HS-5 (cell line): ENCODE measurements at places on chromosomes 4 and X.

DNA sequence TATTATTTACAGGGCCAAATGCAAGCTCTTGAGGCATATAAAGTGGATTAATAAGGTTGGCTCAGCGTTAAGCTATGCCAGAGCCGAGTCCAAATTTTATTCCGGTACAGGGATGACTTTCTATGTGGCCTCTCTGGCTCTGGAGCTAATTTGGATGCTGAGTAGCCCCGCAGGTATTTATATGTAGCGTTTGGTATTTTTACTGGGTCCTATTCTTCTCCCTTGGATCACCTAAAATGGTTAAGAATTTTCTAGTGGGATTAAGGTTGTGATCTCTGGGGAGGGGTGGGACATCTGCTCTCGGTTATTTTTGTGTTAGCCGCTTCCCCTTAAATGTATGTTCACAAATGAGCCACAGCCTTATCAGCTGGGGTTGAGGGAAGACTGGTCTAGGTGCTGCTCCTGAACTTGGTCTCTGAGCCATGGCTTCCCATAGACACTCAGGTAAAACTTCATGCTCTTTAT is 49.4 kb downstream of the FHL1 start:
- DNase-seq: no peak

GRCh38 chr4:5127556-5127955 is 76.3 kb downstream of the STK32B start:
- no peak for DNase-seq

DNA sequence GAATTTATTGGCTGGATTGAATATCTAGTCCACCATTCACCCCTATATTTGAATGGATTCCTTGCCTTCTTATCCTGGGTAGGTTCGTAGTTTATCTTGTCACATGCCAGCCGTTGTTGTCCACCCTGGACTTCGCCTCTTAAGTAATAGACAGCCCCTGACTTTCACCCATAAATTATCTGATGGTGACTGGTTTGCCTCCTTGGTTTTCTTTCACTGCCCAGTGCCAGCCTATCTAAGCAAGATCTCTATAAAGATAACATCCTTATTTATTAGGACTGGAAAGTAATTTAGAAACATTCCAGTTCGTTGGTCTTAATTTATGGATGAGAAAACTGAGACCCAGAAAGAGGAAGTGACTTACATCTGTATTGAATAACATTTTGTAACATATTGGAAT is 410.3 kb downstream of the RPA4 start:
- DNase-seq: no peak

DNA sequence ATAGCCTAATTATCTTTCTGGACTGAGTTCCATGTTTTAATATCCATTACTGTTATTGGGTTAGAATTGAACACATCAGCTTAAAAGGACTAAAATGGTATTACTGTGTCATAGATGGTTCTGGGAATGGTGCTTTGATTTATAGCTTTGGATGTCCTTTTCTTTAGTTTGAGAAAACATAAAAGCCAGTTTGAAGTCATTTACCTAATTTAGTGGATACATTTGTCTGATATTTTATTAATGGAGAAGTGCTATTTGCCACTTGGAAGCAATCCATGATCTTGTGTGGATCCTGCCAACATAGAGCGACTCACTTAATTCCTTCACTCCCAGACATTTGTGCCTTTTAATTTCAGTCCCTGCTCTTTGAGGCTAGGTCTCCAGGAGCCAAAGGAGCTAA is 212.4 kb upstream of the PACRGL start:
- DNase-seq: no peak

DNA sequence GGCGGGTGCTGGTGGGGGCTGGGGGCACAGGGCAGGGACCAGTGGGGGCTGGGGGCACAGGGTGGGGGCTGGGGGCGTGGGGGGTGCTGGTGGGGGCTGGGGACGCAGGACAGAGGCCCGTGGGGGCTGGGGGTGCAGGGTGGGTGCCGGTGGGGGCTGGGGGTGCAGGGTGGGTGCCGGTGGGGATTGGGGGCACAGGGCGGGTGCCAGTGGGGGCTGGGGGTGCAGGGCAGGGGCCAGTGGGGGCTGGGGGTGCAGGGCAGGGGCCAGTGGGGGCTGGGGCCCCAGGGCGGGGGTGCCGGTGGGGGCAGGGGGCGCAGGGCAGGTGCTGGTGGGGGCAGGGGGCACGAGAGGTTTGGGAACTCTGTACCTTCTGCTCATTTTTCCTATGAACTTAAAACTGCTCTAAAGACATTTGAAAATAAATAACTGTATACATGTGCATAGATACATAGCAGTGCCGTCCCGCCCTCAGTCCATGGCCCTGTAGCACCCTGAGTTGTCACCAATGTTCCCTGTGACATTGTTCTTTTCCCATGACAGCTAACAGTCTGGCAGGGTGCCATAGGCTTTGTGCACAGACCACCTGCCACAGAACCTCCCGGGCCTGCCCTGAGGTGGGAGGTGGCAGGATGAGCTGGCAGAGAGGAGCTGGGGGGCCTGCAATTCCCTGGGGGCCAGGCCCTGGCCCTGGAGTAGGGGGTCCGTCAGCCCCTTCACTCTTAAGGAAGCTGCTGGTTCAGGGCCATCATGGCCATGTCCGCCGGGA is 35.6 kb upstream of the ADRA2C start:
- no peak for DNase-seq

DNA sequence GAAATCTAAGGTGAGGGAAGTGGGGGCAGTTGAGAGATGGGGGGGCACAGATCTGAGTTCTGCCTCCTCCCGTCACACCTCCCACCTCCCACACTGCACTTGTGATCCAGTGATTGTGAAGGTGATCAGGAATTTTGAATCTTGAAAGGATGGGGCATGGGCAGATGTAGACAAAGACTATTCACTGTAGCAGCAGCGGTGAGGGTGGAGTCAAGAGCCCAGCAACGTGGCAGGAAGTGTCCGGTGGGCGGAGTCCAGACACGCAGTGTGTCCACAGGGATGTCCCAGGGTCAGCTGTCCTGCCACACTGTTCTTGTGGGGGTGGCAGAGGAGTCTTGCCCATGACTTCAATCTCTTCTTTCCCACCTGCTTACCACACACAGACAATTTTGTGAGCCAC is 330.5 kb upstream of the GALNT7 start:
- no peak for DNase-seq

DNA sequence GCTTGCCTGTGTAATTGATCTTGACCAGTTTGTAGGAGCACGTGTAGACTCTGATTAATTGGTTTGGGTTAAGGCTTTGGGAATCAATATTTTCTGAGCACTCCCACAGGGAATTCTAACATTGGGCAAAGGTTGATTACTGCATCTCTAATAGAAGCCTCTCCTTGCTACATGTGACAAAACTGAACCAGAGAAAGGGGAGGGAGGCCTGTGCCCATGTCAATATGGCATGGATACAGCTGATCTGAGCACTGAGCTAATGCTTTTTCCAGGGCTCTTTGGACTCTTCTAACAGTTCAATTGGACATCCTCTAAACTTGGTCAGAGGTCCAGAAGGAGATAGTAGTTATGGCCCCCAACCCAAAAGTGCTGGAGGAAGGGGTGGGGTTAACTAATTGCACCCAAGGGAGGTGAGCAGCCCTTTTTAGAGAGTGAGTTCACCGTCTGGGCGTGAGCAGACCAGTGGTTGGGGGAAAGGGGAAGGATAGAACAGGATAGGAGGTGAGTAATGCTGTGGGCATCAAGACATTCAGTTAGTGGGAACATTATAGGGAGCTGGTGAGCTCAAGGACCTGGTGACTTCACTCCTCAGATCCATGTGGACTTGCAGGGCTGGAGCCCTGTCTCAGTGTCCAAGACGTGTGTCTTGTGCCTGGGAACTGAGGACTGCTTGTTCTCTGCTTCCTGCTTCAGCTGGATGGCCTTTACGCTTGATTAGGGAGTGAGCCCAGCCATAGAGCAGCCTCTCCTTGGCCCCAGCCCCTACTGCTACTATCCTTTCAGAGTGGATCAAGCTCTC is 22.8 kb downstream of the MSN start:
- DNase-seq: no peak

- DNase-seq: no peak
Measured at GRCh38 chr4:104302731-104303130, 192.0 kb downstream of the CXXC4 start.

DNA sequence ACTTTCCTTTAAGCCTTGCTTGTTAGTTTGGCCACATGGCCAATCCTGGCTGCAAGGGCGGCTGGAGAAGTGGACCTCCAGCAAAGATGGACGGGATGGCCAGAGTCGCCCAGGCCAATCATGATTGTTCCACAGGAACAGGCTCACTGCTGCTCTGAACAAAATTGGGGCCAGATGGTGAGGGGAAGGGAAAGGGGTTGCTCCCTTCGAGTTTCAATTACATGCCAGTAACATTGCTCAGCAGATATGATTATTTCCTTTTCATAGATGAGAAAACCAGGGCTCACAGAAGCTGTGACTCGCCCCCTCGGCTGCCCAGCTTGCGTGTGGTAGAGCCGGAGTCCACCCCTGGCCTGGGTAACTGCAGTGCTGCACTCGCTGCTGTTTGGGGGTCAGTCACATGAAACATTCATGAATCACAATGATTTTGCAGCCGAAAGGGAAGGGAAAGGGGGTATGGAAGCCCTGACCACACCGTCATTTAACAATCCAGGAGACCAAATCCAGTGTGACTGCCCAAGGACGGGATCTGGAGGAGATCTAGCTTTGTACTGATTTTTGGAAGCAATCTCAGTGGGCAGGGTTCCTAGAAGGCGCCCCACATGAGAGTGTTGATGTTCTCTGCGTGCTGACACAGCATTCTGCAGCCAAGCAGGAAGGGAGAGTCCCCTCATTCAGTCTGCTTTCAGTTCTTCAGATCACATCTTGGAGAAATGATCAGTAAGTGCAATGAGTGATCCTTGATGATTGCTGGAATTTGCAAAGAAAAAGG is 77.3 kb upstream of the MSX1 start:
- peak; percentile 69 for DNase-seq

DNA sequence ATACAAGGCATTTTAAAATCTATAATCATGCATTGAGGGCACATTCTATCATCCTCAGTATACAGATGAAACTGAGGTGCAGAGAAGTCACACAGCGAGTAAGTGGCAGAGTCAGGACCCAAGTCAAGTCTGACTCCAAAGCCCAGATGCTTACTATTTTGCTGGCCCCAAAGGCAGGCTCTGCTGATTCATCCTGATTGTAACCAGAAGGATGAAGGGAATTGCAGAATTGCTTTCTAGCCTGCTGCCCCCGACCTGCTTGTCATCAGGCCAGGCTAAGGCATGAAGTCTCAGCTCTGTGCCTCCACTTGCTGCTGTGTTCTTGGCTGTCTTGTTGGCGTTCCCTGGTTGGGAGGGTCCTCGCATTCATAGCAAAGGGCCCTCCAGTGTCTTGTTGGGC is 62.7 kb downstream of the SLC9A6 start:
- DNase-seq: no peak

DNA sequence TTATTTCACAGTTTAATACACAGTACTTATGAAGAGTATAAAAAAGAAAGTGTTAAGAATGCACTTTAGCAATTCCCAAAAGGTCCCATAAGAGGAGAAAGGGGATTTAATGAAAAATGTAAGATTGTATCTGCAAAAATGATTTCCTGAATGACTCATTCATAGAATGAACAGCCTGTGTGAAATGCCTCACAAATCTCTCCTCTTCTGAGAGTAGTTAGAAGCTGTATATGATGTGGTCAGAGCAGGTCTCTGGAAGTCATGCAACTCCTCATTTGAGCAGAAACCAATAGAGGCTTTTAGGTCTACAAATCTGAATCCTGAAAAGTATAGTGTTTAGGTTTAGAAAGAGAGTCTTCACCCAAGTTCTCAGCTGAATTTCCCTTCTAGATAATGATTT is 381.3 kb upstream of the INTU start:
- no peak for DNase-seq

- no peak for DNase-seq
Measured at GRCh38 chr4:54315561-54316538, 86.8 kb downstream of the PDGFRA start.

DNA sequence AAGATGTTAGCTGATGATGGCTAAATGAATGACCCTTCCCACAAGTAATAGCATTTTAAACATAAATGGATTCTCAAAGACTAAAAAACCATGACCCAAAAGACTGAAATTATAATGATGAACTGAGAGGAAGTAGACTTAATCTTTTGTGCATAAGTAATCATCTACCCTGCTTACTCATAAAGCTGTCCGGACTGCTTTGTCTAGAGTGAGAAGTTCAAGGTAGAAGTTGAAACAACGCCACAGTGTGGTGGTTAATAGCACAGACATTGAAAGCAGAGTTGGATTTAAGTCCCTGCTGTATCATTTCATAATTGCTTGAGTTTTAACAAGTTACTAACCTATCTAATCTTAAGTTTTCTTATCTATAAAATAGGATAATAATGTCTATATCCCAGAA is 346.6 kb downstream of the CENPC start:
- peak; percentile 3 for DNase-seq

DNA sequence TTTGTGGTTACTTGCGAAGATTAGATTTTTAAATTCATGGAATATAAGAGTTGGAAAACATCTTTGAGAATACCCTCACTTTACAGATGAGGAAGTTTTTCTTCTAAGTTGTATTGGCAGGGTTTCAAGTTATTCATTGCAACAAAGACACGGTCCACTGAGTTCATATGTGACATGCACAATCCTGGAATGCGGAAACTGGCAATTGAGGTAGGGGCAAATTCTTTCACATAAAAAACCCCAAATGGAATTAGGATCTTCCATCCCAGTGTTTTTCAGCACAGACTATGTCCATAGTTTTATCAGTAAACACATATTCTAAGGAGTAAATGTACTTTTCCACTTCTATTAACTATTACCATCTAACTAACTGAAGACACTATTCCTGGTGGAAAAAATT is 81.8 kb upstream of the NAP1L5 start:
- DNase-seq: no peak

DNA sequence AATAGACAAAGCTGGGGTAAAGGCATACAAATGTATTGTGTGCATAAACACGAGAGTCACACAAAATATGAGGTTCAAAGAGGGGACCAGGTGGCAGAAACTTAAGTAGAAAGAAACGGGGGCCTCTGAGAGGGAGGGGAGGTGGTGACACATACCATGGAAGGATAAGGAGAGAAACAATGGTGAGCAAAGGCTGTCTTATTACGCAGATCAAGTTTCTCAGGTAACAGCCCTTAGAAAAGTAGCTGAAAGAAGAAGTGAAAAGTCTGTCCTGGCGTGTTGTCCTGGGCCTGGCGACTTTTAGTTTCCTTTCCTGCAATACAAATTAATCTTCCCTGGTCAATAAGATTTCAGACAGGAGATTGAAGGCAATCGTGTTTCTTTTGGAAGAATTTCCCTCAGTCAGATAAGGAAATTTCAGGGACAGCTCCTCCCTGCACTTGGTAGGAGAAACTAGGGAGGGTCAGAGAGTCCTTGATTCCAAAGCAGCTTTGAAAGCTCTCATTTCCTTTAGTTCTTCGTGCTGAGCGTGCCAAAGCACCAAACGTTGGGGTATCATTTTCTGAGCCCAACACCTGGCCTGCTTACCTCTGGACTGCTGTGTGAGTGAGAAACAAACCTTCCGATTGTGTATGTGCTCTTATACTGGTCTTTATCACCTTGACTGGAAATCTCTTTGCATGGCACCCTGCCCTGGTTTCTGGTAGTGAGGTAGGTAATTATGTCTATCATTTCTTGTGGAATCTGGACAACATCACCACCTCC is 676.7 kb upstream of the LCORL start:
- no peak for DNase-seq

DNA sequence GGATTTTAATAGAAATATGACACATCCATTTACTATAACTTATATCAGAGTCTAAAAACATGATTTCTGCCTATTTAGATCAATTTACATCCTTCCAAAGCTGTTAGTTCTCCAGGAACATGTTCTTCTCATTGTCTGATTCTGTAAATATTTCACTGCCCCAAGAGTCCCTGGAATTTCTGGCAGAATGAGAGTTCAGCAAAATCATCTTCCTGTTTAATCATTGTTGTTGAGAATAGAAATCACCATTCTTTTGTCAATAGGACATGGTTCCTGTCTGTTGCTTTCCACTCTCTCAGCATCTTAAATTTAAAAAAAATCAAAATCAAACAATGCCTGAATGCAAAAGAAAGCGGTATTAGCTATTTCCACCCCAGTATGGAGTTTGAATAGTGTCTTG is 172.8 kb upstream of the FRMPD4 start:
- DNase-seq: no peak
